ENCODE measurements at places on chromosomes 7 and 10. TPM values are rescaled to one million over a fixed set of nuclear protein-coding genes. Genes with fewer than 3 reads are reported as not detected.

The PGAM2 gene
- total RNA-seq: not detected

GRCh38 chr10:21732067-21732772 is 198.2 kb downstream of the MLLT10 start:
- no peak for DNase-seq

The C10orf62 gene
- total RNA-seq: not detected

The ACSM6 gene
- not detected for total RNA-seq

GRCh38 chr10:20391629-20392028 is 505.5 kb downstream of the NEBL start:
- no peak for DNase-seq

GRCh38 chr7:134395604-134396003 is 63.3 kb downstream of the AKR1B1 start:
- DNase-seq: no peak

DNA sequence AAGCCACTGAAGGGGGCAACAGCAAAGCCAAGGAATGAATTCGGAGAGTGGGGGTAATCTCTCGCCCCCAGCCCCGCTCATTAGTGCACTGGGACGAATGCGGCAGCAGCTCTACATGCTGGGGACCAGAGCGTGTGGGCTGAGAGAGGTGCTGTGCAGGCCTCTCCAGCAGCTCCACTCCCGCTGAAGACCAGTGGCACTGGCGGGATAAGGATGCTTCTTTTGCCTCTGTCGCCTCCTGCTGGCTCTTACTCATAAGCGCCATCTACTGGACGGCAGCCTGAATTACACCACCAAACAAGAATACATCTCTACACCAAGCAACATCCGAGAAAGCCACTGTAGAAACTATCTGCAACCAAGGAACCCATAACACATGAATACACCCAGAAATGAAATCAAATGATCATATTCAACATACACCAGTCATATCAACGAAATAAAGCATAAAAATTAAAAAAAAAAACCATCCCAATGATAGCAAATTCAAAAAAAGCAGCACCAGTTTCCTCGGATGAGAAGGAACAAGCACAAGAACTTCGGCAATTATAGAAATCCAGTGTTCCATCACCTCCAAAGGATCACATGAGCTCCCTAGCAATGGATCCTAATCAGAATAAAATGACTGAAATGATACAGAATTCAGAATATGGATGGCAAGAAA is 79.0 kb upstream of the TMEM168 start:
- no peak for DNase-seq

DNA sequence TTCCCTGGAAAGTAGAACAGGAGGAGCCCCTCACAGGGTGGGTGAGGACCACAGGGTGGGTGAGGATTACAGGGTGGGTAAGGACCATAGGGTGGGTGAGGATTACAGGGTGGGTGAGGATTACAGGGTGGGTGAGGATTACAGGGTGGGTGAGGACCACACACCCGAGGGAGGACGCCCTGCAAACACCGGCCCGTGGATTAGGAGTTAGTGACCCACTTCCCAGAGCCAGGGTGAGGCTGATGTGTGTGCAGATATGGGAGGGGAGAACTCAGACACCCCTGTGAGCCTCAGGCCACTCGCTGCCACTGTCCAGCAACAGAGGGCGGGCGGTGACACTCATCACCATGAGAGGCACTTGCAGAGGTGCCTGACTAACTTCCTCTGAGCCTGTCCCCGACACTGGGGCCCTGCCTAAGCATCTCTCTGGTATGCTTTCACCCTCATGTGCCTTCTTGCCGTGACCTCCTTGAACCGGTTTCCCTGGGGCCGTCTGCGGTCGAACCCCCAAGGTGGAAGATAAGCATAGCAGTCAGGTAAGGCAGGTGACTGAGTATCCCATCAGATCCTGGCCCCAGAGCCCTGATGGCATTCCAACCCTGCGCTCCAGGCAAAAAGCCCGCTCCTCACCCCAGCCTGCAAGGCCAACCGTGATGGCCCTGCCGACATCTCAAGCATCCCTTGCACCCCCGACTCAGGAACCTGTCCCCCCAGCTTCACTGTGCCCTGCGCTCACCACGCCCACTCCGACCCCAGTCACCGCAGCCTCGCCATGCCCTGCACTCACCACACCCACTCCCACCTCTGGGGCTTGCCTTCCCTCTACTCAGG is 74.1 kb downstream of the FAM53B start:
- no peak for DNase-seq

The SPDYE1 gene
- total RNA-seq: not detected

The PAPOLB gene
- total RNA-seq: 0.14 TPM

The CALHM3 gene
- total RNA-seq: not detected

- no peak for DNase-seq
Observed at GRCh38 chr10:103257812-103258211, 12.1 kb downstream of the RPEL1 start.

DNA sequence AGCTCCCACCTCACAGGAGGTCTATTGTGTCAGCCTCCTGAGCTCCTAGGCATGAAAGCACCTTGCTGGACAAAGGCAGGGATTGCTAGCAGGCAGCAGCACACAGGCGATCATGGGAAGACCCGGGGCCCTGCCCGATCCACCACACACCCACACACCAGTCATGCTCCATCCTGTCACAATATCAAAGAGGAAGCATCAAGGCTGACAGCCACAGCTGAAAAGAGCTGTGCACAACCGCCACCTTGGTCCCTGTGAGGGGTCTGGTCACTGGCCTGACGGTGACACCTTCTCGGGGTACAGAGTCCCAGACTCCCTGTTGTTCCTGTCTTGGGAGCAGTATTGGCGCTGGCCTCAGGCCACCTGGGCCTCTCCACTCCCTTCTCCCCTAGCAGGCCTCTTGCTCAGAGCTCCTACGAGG is 89.7 kb upstream of the RET start:
- no peak for DNase-seq

GRCh38 chr7:151400626-151401315 is 9.1 kb downstream of the WDR86 start:
- no peak for DNase-seq

The ERVW-1 gene
- not detected for total RNA-seq

The AUTS2 gene
- total RNA-seq: 19.2 TPM

GRCh38 chr10:93269281-93269680 is 195.6 kb downstream of the CYP26A1 start:
- no peak for DNase-seq

The EN2 gene
- total RNA-seq: 0.07 TPM

The HOXA1 gene
- total RNA-seq: 2.8 TPM

DNA sequence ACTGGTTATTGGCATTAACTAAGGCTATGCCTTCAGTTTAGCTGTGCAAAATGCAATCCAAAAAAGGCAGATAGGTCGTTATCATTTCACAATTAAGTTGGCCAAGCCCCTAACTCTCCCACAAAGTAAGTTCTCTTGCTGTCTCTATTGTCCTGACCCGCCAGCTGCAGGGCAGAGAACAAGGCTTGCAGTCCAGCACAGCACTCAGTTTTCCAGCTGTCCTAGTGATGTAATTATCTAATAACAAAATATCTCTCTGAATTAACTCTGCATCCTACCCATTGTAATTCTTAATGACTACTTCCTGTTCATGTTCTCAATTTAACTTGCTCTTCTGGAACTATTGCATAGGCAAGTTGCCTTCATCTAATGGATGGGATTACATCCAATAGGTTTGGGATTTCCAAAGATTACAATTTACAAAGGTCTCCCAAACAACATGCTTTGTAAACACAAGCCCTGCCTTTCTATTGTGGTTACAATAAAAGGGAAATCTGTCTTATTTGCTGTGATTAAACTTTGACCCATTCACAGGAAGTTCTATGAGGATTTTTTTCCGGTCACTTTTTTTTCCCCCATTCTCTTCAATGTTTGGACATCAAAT is 55.2 kb downstream of the CDK6 start:
- no peak for DNase-seq

DNA sequence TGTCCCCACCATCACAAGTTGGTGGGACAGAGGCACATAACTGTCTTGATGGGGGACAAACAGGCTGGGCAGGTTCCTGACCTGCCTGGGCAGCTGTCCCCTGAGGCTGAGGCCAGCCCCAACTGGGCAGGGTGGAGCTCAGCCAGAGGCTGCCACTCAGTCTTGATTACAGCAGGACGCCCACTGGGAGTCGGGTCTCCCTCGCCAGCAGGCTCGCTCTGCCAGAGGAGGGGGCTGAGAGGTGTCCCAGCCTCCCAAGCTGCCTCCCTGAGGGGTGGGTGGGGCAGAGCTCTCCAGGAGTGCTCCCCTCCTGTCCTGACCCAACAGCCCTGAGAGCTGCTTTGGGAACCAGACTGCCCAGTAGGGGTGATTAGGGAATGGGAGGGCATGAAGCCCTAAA is 1.8 kb upstream of the CAMK2G start:
- DNase-seq: no peak

DNA sequence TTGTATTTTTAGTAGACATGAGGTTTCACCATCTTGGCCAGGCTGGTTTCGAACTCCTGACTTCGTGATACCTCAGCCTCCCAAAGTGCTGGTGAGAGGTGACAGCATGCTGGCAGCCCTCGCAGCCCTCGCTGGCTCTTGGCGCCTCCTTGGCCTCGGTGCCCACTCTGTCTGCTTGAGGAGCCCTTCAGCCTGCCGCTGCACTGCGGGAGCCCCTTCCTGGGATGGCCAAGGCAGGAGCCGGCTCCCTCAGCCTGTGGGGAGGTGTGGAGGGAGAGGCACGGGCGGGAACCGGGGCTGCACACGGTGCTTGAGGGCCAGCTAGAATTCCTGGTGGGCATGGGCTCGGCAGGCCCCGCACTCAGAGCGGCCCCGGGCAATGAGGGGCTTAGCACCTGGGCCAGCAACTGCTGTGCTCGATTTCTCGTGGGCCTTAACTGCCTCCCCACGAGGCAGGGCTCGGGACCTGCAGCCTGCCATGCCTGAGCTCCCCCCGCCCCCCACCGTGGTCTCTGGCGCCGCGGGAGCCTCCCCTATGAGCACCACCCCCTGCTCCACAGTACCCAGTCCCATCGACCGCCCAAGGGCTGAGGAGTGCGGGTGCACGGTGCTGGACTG is 96.5 kb upstream of the RHOBTB1 start:
- no peak for DNase-seq

DNA sequence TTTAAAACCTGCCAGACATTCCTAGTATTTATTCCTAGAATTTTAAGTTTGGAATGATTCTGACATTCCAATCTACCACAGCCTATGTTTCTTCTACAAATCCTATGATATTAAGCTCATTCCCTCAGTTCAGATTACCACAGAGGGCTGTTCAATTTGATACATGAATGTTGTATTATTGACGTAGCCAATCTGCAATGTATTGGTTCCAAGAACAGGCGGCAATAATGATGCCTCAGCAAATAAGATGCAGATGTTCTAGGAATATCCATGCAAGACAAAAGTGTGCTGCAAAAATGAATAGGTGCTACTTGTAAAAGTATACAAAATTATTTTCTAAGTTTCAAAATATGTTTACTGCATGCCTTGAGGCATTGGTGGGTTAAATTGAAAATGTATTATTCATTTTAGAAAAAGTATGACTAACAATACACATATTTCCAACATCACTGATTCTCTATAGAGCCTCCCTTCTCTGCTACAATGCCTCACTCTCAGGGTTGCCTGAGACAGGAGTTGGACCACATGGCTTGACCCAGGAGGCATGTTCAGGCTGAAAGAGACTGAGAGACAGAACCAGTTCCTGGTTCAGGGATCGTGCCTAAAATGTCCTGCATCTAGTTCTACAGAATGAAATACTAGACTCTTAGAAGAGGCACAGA is 94.1 kb upstream of the CREB5 start:
- no peak for DNase-seq

- DNase-seq: no peak
Observed at GRCh38 chr10:71969929-71970328, 5.7 kb downstream of the CHST3 start.

The BTBD16 gene
- total RNA-seq: 2.0 TPM

DNA sequence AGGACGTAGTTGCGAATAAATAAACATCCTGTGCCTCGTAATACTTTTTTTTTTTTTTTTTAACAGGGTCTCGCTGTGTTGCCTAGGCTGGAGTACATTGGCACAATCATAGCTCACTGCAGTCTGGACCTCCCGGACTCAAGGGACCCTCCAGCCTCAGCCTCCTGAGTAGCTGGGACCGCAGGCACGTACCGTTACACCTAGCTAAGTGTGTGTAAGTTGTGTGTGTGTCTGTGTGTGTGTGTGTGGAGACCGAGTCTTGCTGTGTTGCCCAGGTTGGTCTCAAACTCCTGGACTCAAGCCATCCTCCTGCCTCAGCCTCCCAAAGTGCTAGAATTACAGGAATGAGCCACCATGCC is 573 bp upstream of the PON2 start:
- DNase-seq: no peak

DNA sequence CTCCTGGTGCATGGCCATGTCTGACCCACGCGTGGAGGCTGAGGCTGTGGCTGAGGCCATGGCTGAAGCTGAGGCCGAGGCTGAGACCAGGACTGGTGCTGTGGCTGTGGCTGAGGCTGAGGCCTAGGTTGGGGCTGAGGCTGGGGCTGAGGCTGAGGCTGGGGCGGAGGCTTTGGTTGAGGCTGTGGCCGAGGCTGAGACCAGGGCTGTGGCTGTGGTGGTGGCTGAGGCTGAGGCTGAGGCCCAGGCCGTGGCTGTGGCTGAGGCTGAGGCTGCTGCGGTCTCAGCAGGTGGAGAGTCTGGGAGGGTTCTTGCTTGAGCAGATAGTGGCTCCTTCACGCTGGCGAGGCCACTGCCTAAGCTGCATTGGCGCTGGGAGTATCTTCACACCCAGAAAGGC is 76.4 kb downstream of the WDR37 start:
- no peak for DNase-seq

The METTL27 gene
- 1.5 TPM for total RNA-seq

DNA sequence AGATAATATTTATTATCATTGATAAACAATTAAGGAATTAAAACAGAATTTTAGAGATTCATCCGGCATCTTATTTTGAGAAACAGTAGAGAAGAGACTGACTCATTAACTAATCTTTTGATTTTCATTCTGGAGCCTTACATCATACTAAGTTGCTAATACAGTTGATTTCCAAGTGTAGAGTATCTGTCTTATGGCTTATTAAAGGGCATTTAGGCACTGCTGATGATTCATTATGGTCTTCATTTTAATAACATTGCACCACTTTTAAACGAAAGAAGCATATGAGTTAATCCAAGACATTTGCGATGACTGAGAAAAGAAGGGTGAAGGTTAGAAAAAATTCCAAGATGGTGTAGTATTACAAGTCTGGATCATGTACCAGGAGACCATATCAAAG is 186.0 kb upstream of the CACNA2D1 start:
- DNase-seq: no peak

- DNase-seq: no peak
Observed at GRCh38 chr10:58773341-58773740, 260.7 kb downstream of the BICC1 start.

The LIPJ gene
- total RNA-seq: 0.08 TPM

- DNase-seq: no peak
Observed at GRCh38 chr10:48904861-48905260, 34.8 kb downstream of the LRRC18 start.

DNA sequence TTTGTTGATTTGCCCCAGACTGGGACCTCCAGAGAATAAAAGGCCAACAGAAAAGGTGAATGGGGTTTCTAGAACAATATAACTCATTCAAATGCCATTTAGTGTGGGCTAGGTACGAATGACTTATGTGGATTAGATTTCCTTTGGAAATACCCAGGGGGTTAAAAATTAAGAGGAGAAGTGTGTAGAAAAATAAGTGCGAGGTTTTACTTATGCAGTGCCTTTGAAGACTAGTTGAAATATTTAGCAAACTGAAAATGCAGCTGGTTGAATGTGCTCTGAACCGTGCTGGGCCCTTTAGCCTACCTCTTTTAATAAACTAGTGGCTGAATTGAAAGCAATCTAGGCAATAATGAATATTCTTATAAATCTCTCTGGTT is 180.6 kb downstream of the LRMDA start:
- peak; percentile 38 for DNase-seq

The C10orf67 gene
- total RNA-seq: 0.07 TPM
